ENCODE measurements at places on chromosomes 16 and 17.

DNA sequence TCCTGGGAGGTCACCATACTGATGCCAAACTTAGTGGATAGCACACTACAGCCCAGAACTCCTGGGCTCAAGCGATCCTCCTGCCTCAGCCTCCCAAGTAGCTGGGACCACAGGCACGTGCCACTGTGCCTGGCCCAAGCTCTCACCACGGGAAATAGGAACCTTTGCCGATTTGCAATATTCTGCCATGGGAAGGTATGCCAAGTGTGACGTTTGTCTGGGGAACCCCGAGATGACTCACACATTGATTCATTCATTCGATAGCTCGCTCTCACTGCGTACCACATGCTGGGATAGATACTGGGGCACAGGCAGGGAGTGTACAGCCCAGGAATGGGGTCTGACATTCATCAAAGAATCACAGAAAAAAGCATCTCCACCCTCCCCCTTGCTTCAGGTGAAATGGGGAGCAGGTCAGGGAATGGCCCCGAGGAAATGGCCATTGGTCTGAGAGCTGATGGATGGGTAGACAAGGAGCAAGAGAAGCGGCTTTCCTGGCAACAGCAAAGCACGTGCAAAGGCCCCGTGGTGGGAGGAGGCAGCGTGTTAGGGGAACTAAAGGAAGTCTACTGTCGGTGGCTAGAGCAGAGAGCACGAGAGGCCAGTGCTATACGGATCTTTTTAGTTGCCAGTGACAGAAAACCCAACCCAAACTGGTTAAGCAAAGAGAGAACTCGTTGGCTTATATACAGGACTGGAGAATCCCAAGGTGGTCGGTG is 44.1 kb downstream of the DNAH17 start:
- DNase-seq: no peak

GRCh38 chr16:78501744-78502143 is 402.3 kb downstream of the WWOX start:
- no peak for DNase-seq

- DNase-seq: no peak
Measured at GRCh38 chr16:57469917-57470470, 7.5 kb downstream of the POLR2C start.

DNA sequence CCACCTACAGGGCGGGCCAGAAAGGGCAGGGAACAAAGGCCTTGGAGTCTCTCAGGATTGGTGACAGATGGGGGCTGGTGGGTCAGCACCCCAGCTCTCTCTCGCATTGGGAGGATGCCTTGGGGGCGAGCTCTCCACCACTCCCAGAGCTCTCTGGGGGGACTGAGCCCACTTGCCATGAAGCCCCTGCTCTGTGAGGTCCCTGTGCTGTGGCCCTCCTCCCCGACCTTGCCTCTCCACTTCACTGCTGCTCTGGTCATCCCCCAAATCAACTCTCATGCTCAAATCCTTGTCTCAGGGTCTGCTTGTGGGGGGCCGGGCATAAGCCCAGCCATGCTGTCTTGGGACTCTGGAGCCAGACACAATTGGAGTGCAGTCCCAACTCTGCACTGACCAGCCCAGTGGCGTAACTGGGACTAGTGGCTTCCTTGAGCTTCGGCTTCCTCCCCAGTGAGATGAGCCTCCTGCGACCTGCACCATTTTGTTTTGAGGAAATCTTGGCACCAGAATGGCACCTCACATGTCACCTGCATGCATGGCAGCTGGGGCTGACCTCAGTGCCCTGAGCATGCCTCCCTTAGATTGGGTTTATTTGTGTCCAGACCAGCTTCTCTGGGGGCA is 184.5 kb downstream of the IRF8 start:
- no peak for DNase-seq

GRCh38 chr17:7283471-7284216 is 2.1 kb downstream of the SLC2A4 start:
- DNase-seq: no peak

DNA sequence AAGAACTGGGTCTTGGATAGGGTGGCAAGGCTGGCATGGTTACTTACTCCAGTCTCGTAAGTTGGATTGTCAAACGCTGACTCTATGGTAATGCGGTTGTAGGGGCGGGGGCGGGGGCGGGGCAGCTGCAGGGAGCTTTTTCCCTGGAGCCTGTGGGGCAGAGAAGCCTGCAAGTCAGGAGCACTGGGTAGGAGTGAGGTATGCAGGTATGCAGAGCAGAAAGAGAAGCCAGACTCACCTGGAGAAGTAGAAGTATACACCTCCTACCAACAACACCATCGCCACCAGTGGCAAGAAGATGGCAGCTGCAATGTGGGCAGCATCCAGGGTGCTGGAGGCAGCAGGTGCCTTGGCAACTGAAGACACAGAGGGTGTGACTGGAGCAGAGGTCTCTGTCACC is 4.8 kb upstream of the PHF12 start:
- DNase-seq: no peak

- peak; percentile 60 for DNase-seq
Measured at GRCh38 chr17:16419074-16419928, 3.9 kb downstream of the TRPV2 start.
